ENCODE measurements at places on chromosomes 5 and 9.
A peak's percentile ranks its signal among the peaks of the same experiment; 100 is the strongest.

- no peak for DNase-seq
These were observed 27.2 kb downstream of the HSPA4 start for GRCh38 chr5:133079048-133079447.

DNA sequence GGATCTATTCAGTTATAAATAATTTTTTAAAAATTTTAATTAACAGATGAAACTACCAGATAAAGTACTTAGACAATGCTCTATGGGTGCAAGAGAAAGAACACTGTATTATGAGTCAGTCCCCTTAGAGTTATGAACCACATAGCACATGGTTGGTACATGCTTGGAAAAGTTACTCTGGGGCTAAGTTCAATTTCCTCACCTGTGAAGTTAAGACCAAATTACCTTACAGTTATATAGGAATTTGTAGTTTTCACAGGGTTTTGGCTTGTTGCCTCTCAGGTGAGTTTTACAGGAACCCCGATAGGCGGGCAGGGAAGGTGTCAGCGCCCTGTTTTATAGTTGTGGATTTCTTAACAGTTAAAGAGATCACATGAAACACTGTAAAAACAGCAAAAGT, 1.2 kb downstream of the PANK3 start:
- DNase-seq = no peak

GRCh38 chr9:125462861-125463291, 201.2 kb downstream of the GAPVD1 start:
- DNase-seq = peak; percentile 10

GRCh38 chr9:77156646-77157371, 20.5 kb upstream of the VPS13A start:
- DNase-seq = no peak

DNA sequence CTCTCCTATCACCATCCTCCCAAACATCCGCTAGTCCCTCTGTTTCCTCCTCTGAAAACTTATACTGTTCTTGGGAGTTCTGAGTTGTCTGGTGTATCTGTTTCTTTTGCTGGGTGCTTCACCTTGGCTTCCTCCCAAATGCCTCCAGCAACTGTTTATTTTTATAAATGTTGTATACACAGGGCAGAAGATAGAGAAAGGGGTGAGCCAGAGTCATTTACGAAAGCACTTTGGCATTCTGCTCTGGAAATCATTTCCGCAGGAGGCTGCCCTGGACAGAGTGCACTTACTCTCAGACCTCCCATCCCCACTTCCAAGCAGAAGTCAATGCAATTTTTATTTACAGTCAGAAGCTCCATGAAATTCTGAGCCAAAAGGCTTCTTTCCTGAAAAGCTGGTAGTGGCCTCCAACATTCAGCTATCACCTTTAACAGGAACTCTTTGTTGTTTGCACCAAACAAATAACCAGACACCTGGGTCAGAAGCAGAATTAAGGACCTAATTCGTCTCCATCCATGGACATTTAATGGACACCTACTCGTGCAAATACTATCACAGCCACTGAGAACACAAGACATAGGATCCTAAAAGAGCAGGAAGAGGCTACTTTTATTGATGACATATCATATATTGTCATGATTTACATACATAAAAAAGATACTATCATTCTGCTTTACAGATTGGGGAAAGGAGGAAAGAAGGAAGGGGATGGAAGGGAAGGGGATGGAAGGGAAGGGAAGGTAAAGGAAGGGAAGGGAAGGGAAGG, 229.5 kb upstream of the PAPPA start:
- DNase-seq = no peak

- DNase-seq = no peak
These were observed 60.4 kb downstream of the EHMT1 start for GRCh38 chr9:137679249-137679648.

GRCh38 chr9:6484210-6484609, 71.2 kb downstream of the UHRF2 start:
- DNase-seq = no peak

DNA sequence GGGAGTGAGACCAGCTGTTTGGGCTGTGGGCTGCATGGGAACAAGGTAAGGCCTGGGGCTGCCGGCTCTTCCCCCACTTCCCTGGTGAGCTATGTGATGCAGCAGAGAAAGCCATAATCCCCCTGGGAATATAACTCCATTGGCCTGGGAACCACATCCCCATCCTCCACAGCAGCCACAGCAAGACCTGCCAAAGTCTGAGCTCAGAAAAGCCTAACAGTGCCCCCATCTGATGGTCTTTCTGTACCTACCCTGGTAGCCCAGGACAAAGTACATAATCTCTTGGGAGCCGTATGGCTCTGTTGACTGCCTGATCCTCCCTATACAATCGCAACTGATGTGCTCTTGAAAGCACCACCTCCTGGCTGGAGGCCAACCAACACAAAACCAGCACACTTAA, 432.6 kb downstream of the CDH18 start:
- no peak for DNase-seq

GRCh38 chr5:178069909-178070308, 43.4 kb upstream of the N4BP3 start:
- DNase-seq = no peak
